ENCODE measurements at places on chromosomes 4 and X.

- no peak for DNase-seq
These were observed 172.2 kb downstream of the PPARGC1A start for GRCh38 chr4:23717528-23718248.

DNA sequence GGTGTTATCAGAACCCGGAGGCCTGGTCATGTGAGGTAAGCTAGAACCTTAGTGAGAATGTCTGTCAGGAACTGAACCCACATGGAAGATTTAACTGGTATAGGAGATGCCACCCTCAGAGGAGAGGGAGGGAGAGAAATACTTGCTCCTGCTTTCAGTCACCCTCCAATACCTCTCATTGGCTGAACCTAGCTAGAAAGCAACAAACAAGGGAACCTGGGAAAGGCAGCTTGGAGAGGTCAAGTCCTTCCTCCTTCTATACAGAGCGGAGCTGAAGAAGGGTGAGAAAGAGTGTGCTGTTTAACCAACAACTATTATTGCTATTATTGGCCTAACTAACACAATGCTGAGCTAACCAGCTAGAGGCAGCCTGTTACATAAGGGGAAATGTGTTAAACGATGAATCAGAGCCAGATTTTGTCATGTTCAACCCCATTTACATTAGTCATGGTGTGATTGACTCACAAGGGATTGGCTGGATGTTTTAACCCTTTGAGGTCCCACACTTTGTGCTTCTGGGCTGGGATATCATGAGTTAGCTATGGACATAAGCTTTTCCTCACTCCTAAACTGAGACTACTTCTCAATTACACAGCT is 96.5 kb upstream of the ESX1 start:
- DNase-seq, result peak; percentile 5

- no peak for DNase-seq
These were observed 66.0 kb upstream of the STOX2 start for GRCh38 chr4:183838987-183839712.

GRCh38 chrX:1781766-1782165 is 166.9 kb downstream of the ASMT start:
- DNase-seq, result no peak

- DNase-seq, result no peak
These were observed 13.7 kb upstream of the CLTRN start for GRCh38 chrX:15678339-15678738.

GRCh38 chrX:132590350-132591026 is 101.7 kb upstream of the MBNL3 start:
- no peak for DNase-seq

- DNase-seq, result no peak
These were observed 827.9 kb downstream of the PCDH7 start for GRCh38 chr4:31548021-31548420.

DNA sequence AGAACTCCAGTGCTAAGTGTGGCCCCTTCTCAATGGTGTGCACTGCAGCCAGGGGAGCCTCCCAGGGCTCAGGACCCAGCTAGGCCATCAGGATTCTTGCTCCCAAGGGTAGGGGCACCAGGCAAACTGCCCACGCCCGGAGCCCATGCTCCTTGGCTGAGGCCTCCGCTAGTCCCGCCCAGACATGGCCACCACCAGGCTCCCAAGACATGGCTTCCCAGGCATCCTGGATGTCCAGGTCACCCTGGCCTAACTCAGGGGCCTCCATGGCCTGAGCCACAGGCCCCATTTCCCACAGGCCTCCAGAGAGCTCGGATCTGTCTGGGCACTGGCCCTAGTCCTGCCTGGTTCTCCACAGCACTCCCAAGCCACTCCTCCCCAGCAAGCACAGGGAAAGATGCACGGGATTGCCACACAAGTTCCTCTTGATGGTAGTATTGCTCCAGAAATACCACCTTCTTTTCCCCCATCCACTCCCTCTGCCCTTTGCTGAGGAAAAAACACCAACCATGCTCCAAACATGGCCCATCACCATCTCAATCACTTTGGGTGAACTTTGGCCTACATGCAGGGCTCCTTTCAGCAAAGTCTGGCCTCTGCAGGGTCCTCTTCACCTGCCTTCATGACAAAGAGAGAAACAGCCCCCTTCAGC is 274.7 kb upstream of the AGTR2 start:
- no peak for DNase-seq

GRCh38 chr4:519885-520682 is 21.1 kb downstream of the PIGG start:
- no peak for DNase-seq

- no peak for DNase-seq
These were observed 8.7 kb downstream of the SMIM10 start for GRCh38 chrX:134999469-134999868.

DNA sequence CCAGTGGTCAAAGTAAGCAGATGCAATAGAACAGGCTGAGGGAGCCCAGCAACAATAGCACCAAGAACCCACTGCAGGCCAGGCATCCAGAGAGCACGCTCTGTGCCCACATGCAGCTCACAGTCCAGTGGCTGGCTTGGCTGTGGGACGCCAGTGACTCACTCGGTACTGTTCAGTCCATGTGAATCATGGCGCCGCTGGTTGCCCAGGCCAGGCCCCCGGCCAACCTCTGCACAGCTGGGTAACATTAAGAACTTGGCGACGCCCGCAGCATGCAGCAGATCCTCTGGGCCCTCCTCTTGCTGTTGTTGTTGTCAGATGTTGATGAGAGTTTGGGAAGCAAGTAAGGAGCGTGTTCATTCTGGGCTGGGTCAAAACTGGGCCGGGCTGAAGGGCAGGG is 60.5 kb downstream of the MSX1 start:
- peak; percentile 46 for DNase-seq

GRCh38 chr4:92455951-92456350 is 152.2 kb downstream of the GRID2 start:
- DNase-seq, result no peak

GRCh38 chr4:2339458-2340271 is 77.8 kb upstream of the MXD4 start:
- DNase-seq, result no peak

GRCh38 chrX:48831136-48831908 is 4.1 kb downstream of the PCSK1N start:
- no peak for DNase-seq

DNA sequence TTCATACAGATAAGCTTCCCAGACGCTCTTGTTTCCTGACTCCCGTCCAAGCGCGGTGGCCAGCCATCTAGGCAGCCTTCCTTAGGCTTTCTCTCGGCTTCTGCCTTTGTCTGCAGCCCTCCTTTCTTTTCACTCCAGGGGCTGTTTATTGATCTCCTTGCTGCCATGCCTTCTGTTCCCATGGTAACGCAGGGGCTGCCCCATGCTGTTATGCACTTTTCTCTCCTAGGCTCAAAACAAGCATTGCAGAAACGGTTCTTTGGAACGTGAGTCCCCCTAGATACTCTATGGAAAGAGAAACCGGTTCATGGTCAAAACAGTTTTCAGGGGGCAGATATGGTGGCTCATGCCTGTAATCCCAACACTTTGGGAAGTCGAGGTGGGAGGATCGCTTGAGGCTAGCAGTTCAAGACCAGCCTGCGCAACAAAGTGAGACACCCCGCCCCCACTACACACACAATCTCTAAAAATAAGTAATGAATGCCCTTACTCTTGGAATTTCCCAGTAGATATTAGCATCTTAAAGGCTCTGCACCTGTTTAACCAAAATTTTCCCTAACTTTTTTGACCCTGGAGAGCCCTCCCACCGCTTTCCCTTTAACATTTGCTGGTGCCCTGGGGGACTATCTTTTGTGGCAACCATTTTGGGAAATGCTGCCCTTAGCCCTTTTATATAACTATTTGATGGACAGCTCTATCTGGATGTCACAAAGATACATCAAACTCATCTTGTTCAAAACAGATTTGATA is 53.9 kb upstream of the ZNF157 start:
- no peak for DNase-seq

- DNase-seq, result no peak
These were observed 295.7 kb downstream of the GPAT3 start for GRCh38 chr4:83831588-83831987.

- DNase-seq, result no peak
These were observed 183.1 kb upstream of the LEF1 start for GRCh38 chr4:108351791-108352190.

GRCh38 chrX:79506001-79506400 is 138.9 kb upstream of the ITM2A start:
- no peak for DNase-seq

DNA sequence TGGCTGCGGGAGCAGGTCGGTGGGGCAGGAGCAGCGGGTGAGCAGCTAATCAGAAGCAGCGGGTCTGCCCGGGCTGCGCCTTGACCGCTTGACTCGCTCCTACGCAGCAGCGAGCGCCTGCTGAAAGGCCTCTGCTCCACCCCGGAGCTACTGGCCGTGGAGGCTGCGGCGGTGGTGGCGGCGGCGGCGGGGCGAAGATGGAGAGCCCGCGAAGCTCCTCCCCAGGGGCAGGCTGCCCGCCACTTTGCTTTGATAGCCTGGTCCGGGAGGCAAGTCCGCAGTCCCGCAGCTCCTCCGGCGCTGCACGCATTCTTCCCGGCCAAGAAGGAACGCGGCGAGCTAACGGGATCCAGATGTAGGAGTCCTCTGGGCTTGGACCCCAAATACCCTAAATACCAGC is 36.7 kb downstream of the PJA1 start:
- DNase-seq, result no peak

DNA sequence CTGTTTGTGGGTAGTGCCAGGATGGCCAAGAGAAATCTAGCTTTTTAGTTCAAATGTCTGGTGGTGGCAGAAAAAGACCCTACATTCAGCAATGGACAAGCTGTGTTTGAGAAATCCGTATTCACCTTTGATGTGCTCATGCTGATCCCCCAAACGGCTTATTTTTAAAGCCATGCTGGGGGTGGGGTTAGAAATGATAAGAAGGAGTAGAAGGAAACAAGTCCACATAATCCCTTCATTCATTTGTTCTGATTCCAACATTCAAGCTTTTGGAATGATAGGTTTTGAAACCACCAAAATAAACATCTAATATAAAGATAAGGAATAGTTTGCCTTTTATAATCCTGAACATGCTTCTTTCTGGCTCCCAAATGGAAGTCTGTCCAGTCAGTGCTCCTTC is 92.0 kb upstream of the DKK2 start:
- DNase-seq, result no peak

GRCh38 chr4:41443340-41444079 is 94.4 kb upstream of the LIMCH1 start:
- DNase-seq, result no peak

DNA sequence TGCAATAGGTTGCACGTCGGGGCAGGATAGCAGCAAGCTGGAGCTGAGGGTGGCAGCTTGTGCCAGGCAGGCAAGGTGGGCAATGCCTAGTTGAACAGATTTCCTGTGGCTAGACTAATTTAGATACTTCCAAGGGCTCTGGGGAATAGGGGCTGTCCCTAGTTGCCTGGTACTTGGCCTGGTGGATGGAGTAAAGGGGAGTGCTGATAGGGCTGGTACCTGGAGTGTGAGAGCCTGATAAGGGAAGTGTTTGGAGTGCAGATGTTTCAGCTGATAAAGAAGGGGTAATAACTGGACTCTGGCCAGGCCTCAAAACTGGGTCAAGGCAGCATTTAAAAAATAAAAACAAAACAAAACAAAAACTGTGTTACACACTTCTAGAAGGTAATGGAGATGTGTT is 665.5 kb downstream of the CCSER1 start:
- DNase-seq, result no peak

DNA sequence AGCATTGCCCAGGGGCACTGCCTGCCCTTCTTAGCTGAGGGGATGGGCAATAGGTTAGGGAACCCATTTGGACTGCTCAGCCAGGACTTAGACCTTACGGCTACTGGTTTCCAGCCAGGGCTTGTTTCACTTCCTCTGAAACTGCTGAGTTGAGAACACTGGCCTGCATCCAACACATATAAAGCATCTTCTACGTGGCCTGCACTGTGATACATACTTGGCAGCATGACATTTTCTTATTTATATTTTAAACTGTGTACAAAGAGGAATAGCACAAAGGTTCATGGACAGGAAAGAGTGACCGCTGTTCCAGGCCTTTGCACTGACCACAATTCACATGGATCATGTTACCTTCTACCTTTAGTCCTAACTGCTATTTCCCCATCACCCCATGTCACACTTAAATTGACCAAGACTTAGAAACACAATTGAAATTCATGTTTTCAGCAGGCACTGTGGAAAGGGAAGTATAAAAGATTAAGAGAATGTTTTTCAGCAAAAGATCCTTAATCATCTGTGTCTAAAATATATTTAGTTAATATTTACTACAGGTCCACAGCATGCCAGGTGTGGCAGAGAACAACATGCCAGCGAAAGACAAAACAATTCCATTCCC is 43.7 kb downstream of the NLGN4X start:
- DNase-seq, result no peak

DNA sequence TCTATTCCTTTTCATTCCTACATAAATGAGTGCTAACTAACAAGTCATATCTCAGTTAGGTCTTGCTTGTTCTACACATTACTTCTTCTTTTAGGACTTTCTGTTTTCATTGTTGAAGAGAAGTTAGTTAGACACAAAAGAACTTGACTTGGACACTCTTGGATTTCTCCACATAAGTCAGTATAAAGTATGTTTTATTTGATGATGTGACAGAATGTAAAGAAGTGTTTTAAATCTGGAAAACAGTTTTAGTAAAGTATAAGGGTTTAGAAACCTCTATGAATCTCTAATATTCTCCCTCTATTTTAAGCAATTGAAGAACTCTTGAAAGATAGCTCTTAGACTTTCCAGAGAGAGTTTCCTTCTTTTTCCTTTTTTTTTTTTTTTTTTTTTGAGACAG is 38.6 kb upstream of the TMEM33 start:
- DNase-seq, result no peak
